ENCODE measurements at places on chromosomes 2 and 18.

DNA sequence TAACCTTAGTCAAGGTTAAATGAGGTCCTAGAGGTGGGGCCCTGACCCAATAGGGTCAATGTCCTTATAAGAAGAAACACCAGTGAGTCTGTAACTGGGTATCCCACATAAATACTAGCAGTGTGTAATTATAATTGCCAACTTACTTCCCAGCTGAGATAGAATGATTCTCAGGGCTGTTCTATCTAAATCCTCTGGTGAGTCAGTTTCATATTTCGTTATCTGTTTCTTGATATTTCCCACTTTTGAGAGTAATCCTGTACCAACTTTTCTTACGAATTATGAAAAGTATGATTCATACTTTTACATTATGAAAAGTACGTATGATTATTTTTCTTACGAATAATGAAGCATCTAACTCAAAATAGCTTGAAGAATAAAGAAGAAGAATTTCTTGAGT lies 546.8 kb upstream of the NETO1 start:
- DNase-seq, result no peak

- no peak for DNase-seq
Observed at GRCh38 chr18:57559314-57559713, 27.2 kb downstream of the FECH start.

DNA sequence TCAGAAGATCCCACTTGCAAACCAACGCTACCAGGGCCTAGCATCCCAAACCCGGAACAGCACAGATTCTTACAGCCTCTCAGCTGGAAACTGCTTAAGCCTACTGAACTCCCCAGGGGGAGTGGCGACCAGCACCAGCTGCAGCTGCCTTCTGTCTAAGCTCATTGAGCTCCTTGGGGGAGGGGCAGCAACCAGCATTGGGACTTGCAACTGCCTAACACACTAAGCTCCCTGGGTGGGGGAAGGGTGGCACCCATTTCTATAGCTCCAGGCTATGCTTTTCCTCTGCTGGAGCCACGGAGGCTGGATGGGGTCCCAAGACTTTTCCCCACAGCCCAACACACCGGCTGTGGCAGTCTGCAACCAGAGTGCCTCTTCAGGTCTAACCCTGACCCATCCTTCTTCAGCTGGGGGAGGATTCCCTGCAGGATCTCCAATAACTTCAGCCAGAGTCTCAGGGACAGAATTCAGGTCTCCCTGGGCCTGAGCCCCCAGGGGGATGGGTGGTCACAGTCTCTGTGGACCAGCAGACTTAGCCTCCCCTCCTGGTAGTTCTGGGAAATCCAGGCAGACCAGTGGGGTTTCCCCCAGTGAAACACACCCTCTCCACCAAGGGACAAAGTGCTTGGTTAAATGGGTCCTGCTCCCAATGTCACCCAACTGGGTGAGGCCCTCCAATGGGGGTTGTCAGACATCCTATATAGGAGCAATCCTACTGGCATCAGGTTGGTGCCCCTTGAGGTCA lies 45.9 kb upstream of the ITGA4 start:
- no peak for DNase-seq

GRCh38 chr2:217364224-217364623 lies 504.4 kb upstream of the TNP1 start:
- no peak for DNase-seq

DNA sequence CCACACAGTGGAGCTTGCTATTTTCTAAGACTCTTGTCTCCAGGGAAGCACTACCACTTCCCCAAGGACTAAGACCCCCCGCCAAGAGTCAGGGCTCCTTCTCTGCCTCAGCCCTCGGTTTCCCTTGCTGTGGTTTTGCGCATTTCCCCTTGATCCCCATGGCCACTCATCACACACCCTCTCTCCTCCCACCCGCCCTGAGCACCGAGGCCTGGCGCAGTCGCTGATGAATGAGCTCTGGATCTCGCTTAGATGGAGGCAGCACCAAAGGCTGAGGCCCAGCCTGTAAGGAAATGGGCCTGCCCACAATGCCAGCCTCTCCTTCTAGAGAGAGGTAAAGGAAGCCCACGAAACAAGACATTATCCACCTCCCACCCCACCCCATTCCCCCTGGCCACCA lies 96.9 kb downstream of the TNS1 start:
- DNase-seq, result no peak

- DNase-seq, result peak; percentile 88
Observed at GRCh38 chr2:240566203-240567136, 1.8 kb upstream of the RNPEPL1 start.

DNA sequence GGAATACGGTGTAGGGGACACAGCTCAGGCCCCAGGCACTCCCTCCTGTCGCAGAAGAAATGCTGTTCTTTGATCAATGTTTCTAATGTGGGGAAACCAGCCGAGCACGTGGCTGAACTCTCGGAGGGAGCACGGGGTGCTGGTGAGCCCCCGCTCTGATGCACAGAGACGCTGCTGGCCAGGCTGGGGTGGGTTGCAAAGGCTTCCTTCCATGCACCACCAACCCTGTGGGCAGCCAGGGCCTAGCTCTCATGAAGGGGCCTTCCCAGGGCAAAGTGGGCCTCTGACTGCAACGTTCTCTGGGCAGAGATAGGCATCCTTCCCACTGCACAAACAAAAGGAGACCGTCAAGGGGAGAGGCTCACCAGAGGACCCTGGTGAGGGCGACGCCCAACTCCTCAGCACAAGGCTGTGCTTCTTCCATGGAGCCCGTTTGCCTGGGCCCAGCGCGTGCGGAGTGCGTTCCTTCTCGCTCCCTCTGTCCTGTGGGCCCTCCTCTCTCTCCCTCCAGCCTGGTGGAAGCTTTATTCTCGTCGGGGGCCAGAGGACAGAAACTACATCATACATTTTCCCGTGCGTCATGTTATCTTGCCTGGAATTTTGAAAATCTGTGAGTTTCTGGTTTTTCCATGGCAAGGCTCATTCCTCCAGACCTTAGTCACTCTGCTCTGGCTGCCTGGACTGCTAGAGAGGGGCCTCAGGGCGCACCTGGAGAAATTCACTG lies 61.1 kb upstream of the SP3 start:
- DNase-seq, result no peak

DNA sequence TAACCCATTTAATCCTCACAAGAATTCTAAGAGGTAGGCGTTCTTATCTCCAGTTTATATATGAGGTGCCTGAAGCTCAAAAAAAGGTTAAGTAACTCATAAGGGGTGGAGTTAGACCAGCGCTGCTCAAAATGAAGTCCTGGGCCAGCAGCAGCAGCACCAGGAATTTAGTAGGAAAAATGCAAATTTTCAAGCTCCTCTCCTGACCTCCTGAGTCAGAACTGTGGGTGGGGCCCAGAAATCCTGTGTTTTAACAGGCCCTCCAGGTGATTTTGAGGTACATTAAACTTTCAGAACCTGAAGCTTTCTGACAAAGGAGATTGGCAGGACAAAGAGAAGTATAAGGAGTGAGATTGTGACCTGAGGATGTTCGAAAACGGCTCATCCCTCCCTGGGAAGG lies 66.0 kb upstream of the CCDC85A start:
- no peak for DNase-seq

- no peak for DNase-seq
Observed at GRCh38 chr2:60530660-60531281, 22.7 kb downstream of the BCL11A start.

- DNase-seq, result no peak
Observed at GRCh38 chr18:9906481-9906880, 7.3 kb upstream of the VAPA start.

DNA sequence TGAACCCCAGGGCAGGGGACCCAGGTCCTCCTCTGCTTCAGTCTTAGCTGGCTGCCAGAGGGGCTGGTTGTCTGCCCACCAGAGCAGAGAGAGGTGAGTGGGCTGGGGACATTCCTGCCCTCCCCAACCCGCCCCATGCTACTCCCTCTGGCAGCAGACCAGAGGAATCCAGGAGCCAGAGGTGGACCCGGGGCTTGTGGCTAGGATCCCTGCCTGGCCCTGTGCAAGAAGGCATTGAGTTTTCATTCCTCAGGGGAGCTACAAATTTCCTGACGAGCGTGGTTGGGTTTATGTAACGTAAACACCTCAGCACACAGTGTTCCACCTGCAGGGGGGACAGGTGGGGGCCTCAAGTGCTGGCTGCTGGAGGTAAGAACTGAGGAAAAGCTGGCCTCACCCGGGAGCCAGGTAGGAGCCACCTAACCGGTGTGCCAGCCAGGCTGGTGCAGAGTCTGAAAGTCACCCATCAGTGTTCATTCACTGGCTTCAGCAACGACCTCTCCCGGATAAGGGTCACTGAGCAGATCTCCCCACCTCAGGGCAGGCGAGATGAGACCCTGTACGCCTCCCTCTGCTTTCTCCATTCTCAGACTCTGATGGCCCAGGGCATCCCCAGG lies 246.8 kb downstream of the DYSF start:
- DNase-seq, result no peak

GRCh38 chr2:19746137-19746600 lies 155.6 kb downstream of the TTC32 start:
- DNase-seq, result no peak

DNA sequence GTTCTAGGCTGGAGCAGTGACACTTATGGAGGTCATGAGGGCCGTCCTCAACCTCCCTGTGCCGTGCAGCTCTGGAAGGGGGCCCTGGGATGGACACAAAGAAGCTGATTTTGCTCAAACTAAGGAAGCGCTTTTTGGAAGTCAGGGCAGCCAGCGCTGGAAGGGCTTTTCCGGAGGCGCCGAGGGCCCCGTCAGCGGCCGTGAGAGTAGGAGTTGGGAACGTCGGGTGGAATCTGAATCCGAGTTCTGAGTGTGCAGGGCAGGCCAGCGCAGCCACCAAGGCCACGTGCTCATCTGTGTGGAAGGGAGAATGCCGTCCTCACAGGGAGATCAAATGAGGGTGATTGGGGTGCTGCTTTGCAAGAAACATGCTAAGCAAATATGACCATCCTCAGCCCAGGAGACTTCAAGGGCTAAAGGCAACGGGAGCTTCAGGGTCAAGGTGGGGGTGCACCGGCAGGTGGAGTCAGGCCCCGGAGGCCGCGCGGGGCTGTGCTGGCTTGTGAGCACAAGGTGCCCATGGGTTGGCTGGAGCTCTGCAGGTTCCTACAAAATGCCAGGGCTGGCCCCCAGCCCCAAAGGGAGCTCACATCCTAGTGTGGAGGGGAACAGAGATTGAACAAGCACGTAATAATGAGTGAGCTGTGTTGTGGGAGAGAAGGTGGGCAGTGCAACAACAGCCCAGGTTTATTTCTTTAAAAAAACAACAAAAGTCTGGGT lies 70.4 kb upstream of the HPCAL1 start:
- no peak for DNase-seq

GRCh38 chr2:159661286-159661685 lies 44.9 kb upstream of the BAZ2B start:
- no peak for DNase-seq

GRCh38 chr18:31680831-31681568 lies 3.4 kb downstream of the B4GALT6 start:
- no peak for DNase-seq
